Activated naive CD4-positive, alpha-beta T cell treated with anti-CD3 and anti-CD28 coated beads for 36 hours (primary cell): ENCODE measurements at places on chromosomes 16 and 17. TPM values are rescaled to one million over a fixed set of nuclear protein-coding genes. Genes with fewer than 3 reads are reported as not detected.

The TMEM106A gene
- total RNA-seq, result 5.8 TPM

- no peak for DNase-seq
- no peak within 1 kb of the TSS for H3K27ac ChIP-seq
- no peak within 1 kb of the TSS for H3K4me3 ChIP-seq
- peaks cover 62% of the 10 kb centered on the region for H3K27me3 ChIP-seq
These were observed at the start of gene SALL1 for GRCh38 chr16:51150888-51151320. SALL1 (minus strand) TSS chr16:51151270; CDS start chr16:51151241, 29 bp downstream.

DNA sequence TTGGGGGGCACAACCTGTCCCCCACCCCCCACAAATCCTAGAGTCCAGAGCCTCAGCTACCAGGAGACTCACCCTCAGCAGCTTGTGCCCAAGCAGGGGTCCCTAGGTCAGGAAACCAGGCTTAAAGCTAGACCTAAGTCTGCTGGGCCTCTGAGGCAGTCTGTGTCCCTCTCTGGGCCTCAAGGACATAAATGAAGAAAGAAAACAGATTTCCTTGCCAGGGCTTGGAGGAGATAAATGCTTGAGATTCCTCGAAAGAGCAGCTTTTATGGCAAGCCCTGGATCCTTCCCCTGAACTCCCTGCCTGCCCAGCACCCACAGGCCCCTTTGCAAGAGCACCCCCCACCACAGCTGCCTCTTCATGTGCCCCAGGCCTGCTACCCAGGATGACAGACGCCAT is 3.3 kb downstream of the SRCIN1 start:
- DNase-seq, result no peak
- H3K36me3 ChIP-seq, result no peaks in the 10 kb centered on the region
- H3K4me3 ChIP-seq, result no peak overlapping the region
- peaks cover 60% of the 10 kb centered on the region for H3K27me3 ChIP-seq
- no peak overlapping the region for H3K27ac ChIP-seq
- peaks cover 10% of the 10 kb centered on the region for H3K4me1 ChIP-seq

The PRSS33 gene
- 0.17 TPM for total RNA-seq

DNA sequence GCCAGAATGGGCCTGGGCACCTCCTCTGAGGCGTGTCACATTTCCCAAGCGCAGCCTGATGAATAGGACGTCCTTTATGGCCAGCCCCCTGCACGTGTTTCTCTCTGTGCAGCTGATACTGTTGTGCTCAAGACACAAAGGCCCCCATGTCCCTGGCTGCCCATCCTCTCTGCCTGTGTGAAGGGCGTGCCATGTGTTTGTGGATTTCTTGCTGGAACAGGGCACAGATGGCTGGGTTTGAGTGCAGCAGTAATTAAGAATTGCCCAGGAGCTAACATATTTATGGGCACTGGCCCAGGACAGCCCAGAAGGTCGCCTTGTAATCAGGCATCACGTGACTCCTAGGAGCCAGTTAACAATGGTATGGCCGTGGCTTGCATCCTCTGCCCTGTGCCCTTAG is 181.1 kb downstream of the CCDC182 start:
- no peaks in the 10 kb centered on the region for H3K36me3 ChIP-seq
- no peak overlapping the region for H3K27ac ChIP-seq
- H3K4me1 ChIP-seq, result no peaks in the 10 kb centered on the region
- no peak for DNase-seq
- no peaks in the 10 kb centered on the region for H3K27me3 ChIP-seq
- H3K4me3 ChIP-seq, result no peak overlapping the region

The RNF135 gene
- 5.4 TPM for total RNA-seq

The NGFR gene
- 0.12 TPM for total RNA-seq

The PRR15L gene
- not detected for total RNA-seq
